ENCODE measurements at places on chromosomes 2 and 18.

DNA sequence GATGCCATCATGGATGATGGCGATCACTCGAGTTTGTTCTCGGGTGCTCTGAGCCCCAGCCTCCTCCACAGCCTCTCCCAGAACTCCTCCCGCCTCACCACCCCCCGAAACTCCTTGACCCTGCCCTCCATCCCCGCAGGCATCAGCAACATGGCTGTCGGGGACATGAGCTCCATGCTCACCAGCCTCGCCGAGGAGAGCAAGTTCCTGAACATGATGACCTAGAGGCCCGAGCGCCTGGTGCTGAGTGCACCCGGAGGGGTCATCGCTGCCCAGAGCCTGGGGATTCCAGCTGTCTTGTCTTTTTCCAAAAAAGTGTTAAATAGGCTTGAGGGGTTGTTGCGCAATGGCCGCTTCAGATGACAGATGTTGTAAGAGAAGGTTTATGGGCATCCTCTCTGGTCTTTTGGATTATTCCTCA, 254.8 kb downstream of the GLI2 start:
- no peak for DNase-seq

DNA sequence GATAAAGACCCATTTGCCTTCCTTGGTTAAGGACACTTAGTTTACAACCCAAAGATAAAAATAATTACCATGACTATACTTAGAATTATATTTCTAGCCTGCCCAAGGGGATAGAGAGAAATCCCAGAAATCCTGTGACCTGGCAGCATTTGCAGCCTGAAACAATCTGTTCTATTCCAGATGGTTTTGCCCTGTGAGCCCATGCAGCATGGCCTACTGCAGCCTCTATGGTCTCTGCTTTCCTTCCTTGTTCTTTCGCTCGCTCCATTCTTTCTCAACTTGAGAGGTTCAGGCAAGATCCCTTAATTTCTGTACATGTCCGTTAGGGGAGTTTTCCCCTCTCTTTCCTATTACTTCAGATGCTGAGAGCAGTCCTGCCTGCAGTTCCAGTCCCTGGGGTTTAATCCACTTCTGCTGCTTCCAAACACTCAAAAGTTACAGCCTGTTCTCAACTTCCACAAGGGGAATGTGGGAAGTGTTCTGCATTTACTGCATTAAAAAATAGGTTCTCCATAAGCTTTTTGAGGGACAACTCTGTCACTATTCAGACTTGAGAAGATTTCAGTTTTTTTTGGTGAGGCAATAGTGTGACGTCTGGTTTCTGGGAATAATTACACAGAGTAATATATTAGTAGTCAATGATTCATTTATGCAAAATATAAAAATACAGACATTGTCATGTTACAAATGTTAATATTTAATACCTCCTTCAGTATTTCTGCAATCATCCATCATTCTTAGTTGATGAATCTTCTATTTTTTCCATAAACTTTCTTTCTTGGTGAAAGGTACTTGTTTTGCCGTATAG, 80.3 kb downstream of the CDCA7 start:
- DNase-seq = no peak

- no peak for DNase-seq
Observed at GRCh38 chr2:120177001-120177621, 46.1 kb downstream of the TMEM185B start.

- no peak for DNase-seq
Observed at GRCh38 chr2:119495948-119496347, 28.3 kb downstream of the SCTR start.

DNA sequence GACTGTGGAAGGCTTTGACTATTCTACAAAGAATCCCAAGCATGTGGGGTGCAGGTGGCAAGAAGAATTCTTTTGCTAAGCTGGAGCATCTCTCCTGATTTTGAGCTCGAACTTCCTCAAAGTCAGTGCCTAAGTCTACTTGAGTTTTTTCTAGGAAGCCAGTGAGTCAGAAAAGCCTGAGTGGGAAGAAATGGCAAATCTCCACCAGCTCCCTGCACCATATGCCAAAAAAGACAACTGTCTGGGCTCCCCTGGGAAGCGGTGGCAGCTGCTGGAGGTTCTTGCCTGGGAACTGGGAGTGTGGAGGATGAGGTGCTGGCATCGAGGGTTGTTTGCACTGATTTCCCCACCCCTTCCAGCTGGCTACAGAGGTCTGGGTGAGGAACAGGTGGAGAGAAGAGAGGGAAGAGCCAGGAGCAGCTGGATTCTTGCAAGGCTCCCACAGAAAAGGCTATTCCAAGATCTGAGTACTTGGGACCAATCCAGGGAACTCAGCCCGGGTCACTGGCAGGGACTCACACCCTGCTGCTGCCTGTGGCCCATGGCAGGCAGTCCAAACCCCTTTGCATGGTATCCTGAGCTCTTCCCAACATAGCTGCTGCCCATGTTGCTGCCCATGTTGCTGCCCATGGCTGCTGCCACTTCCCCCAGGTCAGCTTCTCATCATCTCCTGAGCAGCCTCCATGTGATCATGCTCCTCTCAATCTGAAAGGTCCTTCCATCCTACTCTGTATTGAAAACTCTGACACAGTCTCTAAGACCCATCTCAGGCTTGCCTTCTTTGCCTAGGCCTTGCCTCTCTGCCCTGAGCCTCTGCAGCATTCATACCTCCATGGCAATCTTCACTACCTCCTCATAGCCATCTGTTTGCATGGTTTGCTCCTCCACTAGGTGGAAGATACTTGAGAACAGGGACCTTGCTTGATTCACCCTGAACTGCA, 128.3 kb upstream of the SPATS2L start:
- no peak for DNase-seq

GRCh38 chr2:21461754-21462240, 338.0 kb downstream of the TDRD15 start:
- DNase-seq = no peak

DNA sequence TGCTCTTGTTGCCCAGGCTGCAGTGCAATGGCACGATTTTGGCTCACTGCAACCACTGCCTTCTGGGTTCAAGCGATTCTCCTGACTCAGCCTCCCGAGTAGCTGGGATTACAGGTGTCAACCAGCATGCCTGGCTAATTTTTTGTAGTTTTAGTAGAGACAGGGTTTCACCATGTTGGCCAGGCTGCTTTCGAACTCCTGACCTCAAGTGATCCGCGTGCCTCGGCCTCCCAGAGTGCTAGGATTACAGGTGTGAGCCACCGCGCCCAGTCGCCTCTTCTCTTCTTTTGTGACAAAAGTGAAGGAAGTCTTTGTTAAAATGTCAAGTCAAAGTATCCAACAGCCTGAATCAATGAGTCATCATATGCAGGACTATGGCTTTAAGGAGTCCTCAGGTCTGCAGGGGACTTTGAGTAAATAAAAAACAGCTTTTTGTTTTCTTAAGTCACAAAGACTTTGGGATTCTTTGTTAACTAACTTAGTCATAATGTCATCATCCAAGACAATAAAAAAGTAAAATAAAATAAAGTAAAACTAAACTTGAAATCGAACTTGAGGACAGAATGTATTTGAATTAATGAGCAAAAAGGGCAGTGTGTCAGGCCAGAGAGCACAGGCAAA, 1153.2 kb downstream of the SUCLG1 start:
- DNase-seq = no peak

DNA sequence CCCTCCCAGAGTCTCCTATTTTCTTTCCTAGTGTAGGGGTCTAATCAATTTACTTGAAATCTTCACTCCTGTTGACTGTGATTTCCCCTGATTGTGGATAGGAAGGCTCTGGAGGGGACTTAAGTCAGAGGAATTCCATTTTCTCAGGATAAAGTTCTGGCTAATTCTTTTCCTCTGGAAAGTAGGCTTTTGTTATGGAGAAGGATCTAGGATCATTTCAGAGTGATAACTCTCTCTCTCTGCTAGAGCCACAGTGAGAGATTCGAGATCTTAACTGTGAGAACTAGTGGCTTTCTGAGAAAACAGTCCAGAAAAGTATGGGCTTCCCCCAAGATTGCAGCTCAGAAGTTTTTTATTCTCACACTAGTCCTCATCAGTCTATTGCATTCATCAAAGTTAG, 163.9 kb upstream of the TFPI start:
- DNase-seq = no peak

DNA sequence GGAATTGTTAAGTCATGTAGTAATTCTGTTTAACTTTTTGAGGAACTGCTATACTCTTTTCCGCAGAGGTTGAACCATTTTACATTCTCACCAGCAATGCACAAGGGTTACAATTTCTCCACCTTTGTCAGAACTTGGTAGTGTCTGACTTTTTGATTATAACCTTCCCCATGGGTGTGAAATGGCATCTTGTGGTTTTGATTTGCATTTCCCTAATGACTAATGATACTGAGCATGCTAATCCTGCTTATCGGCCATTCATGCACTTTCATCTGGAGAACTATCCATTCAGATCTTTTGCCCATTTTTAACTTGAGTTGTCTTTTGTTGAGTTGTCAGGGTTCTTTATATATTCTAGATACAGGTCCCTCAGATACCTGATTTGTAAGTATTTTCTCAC, 47.2 kb downstream of the CYB5A start:
- no peak for DNase-seq

DNA sequence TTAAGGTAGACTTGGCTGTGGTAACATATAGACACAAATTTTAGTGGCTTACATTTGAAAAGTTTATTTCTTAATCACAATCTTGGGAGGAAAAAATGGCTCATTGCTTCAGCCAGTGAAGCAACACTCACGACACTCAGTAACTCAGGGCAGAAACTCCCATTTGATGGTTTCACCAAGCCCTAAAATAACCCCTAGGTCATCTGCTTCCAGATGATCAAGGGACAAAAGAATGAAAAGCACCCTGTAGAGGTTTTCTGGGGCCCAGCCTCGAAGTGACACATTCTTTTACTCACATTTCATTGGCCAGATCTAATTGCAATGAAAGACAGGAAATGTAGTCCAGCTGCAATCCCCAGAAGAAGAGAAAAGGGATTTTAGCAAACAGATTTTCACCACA, 275.9 kb downstream of the TMX3 start:
- DNase-seq = no peak

DNA sequence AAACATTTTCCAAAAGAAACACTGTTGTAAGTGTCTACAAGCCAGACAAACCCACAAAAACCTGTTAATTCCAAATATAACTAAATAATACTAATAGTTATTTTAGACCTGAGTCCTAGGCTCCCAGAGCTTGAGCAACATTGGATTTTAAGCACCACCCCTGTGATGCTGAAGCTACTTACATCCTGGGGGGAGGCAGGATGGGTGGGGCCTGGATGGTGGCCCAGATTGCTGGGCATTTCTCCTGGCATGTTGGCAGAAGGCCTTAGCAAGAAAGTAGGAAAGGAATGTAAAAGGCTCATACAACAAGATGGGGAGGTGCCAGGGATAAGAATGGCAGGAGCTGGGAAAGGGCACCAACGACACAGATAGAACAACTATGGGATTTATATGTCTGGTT, 50.7 kb upstream of the OTX1 start:
- DNase-seq = no peak

DNA sequence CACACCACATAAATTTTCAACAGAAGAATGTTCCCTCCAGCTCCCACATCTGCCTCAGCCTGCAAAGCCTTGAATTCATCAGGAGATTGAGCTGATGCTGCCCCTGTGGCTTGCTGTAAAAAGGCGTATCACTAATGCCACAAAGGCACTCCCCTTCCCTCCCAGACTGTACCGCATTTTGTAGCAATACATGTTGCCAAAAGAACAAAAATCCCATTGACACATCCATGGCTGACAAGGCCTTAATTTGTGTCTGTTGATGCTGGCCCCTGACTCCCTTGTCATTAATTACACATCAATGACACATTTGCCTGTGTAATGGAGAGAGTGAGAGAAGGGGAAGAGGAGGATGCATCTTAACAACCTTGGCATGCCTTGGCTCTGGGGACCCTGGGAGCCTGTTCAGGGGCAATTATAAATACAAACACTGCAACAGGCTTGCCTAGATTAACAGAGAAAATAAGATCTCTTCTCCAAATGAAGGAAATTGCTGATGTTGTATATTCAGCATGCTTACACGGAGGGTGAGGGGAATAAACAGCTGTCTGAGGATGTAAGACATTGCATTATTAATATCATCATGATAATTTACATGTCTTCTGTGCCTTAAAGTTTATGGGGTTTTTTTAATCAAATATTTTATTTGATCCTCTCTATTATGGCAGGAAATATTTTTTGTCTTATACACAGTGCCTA, 264.0 kb downstream of the SUCLG1 start:
- DNase-seq = no peak

GRCh38 chr18:41666231-41666630, 288.8 kb upstream of the PIK3C3 start:
- no peak for DNase-seq

- DNase-seq = no peak
Observed at GRCh38 chr2:24176326-24176725, 1.5 kb downstream of the FAM228A start.
